ENCODE measurements at places on chromosomes 6 and 20.

DNA sequence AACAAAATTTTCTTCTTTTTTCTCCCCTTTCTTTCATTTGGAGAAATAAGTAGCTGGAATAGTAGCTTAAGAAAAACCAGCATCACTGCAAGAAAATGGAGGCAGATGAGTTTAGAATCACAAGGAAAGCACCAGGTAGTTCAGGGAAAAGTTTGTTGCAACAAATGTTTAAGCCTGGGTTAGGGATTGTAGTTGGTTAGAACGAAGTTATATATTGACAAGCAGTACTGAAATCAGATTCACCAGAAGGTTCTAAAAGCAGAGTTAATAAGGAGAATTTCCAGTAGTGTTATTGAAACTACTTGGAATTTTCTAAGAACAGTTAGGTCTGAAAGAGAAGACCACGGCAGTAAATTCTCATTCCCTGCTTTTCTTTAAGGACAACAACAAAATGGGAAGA is 70.2 kb downstream of the BMP2 start:
- no peak overlapping the region for H3K27ac ChIP-seq
- no peak overlapping the region for H3K4me3 ChIP-seq
- no peaks in the 10 kb centered on the region for H3K4me1 ChIP-seq

GRCh38 chr20:58236612-58237317 is 8.3 kb upstream of the ANKRD60 start:
- H3K27ac ChIP-seq: no peak overlapping the region
- DNase-seq: peak; percentile 57
- H3K36me3 ChIP-seq: peaks cover 61% of the 10 kb centered on the region
- H3K4me1 ChIP-seq: no peaks in the 10 kb centered on the region

GRCh38 chr20:50427719-50428083 is 82.5 kb upstream of the PTPN1 start:
- H3K27me3 ChIP-seq: no peaks in the 10 kb centered on the region
- peaks cover 58% of the 10 kb centered on the region for H3K4me1 ChIP-seq
- no peak overlapping the region for H3K4me3 ChIP-seq
- H3K36me3 ChIP-seq: no peaks in the 10 kb centered on the region

- DNase-seq: no peak
- H3K36me3 ChIP-seq: no peaks in the 10 kb centered on the region
- no peak overlapping the region for H3K4me3 ChIP-seq
- H3K27me3 ChIP-seq: no peaks in the 10 kb centered on the region
- H3K4me1 ChIP-seq: peaks cover 33% of the 10 kb centered on the region
Observed at GRCh38 chr6:113997116-113997515, 26.2 kb upstream of the HDAC2 start.

- H3K4me3 ChIP-seq: no peak overlapping the region
- no peaks in the 10 kb centered on the region for H3K36me3 ChIP-seq
- no peaks in the 10 kb centered on the region for H3K4me1 ChIP-seq
- no peak for DNase-seq
Observed at GRCh38 chr20:61117725-61118124, 134.3 kb upstream of the CDH4 start.

GRCh38 chr6:152184573-152184916 is 377.1 kb downstream of the ESR1 start:
- DNase-seq: no peak
- no peak overlapping the region for H3K4me3 ChIP-seq
- no peaks in the 10 kb centered on the region for H3K27me3 ChIP-seq
- H3K36me3 ChIP-seq: peaks cover 38% of the 10 kb centered on the region

GRCh38 chr6:170344631-170345576 is 38.3 kb downstream of the FAM120B start:
- H3K4me1 ChIP-seq: peaks cover 30% of the 10 kb centered on the region
- H3K36me3 ChIP-seq: peaks cover 63% of the 10 kb centered on the region
- H3K27ac ChIP-seq: no peak overlapping the region
- no peak for DNase-seq

- no peak overlapping the region for H3K27ac ChIP-seq
- no peak for DNase-seq
- no peaks in the 10 kb centered on the region for H3K27me3 ChIP-seq
- no peaks in the 10 kb centered on the region for H3K36me3 ChIP-seq
Observed at GRCh38 chr6:4929097-4929718, 74.6 kb downstream of the RPP40 start.

GRCh38 chr20:14892782-14893181 is 555.4 kb upstream of the FLRT3 start:
- no peaks in the 10 kb centered on the region for H3K36me3 ChIP-seq
- DNase-seq: no peak
- no peaks in the 10 kb centered on the region for H3K27me3 ChIP-seq
- H3K27ac ChIP-seq: no peak overlapping the region

DNA sequence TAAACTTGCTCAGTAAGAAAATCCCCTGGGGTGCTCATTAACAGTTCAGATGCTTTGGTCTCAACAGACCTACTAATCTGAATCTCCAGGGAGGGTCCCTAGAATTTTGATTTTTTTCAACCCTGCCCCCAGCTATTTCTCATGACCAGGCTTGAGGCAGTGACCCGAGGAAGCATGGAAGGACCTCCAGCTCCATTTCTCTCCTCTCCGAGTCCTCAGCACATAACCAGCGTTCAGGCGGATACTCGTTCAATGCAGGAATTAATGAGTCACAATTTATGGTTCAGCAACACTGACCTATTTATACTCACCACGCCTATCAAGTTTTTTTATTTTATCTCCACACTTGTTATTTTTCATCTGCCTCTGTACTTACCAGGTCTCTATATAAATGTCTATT is 369.2 kb upstream of the CDH4 start:
- H3K27me3 ChIP-seq: no peaks in the 10 kb centered on the region
- no peak for DNase-seq
- no peak overlapping the region for H3K27ac ChIP-seq
- no peak overlapping the region for H3K4me3 ChIP-seq
- no peaks in the 10 kb centered on the region for H3K36me3 ChIP-seq
- H3K4me1 ChIP-seq: no peaks in the 10 kb centered on the region

- no peak for DNase-seq
- no peaks in the 10 kb centered on the region for H3K36me3 ChIP-seq
- no peaks in the 10 kb centered on the region for H3K4me1 ChIP-seq
- H3K27ac ChIP-seq: no peak overlapping the region
Observed at GRCh38 chr6:44590471-44590870, 203.0 kb downstream of the CDC5L start.

- no peaks in the 10 kb centered on the region for H3K4me1 ChIP-seq
- no peak for DNase-seq
- H3K36me3 ChIP-seq: no peaks in the 10 kb centered on the region
- no peak overlapping the region for H3K4me3 ChIP-seq
Observed at GRCh38 chr6:104473021-104473429, 386.7 kb downstream of the HACE1 start.

DNA sequence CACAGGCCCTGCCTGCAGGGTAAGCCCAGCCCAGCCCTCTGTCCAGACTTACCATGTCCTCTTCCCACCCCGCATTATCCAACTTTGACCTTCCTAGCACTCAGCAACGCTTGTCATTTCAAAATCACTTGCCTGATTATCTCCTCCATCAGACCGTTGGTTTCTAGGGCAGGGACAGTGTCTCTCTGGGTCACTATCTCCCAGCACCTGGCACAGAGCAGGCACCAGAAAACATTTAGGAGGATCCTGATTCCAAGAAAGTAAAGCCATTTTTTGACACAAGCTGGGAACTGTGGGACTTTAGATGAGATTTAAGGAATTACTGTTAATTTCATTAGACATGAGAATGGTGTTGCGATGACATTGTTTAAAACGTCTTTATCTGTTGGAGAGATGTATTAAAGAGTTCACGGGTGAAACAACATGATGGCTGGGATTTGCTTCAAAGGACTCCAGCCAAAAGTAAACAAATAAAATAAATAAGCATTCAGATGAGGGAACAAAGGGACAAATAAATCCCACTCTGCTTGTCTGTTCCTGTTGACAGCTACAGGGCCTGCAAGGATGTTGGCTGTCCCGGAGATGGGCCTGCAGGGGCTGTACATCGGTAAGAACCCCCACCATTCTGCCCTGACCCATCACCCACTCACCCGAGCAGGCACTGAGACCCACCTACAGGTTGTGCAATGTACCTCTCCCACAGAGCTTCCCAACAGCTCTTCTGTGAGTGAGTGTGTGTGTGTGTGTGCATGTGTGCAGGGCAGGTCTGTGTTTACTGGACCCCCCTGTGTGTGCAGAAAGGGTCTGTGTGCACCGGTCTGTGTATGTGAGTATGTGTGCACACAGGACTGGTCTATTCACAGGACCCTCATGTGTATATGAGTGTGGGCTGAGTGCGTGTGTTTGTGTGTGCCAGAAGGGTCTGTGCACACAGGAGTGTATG is 5.9 kb downstream of the HSPA12B start:
- peaks cover 3% of the 10 kb centered on the region for H3K36me3 ChIP-seq
- DNase-seq: no peak
- H3K4me3 ChIP-seq: no peak overlapping the region
- H3K4me1 ChIP-seq: peaks cover 44% of the 10 kb centered on the region
- peaks cover 3% of the 10 kb centered on the region for H3K27me3 ChIP-seq
- H3K27ac ChIP-seq: peak overlapping the region; percentile 6

GRCh38 chr6:132279592-132280139 is 121.6 kb downstream of the MOXD1 start:
- no peak overlapping the region for H3K27ac ChIP-seq
- H3K4me1 ChIP-seq: peaks cover 3% of the 10 kb centered on the region
- H3K36me3 ChIP-seq: no peaks in the 10 kb centered on the region
- peak overlapping the region; percentile 36 for H3K4me3 ChIP-seq

- H3K4me1 ChIP-seq: no peaks in the 10 kb centered on the region
- no peak for DNase-seq
- peak overlapping the region; percentile 72 for H3K27ac ChIP-seq
- H3K27me3 ChIP-seq: peaks cover 53% of the 10 kb centered on the region
- peak overlapping the region; percentile 46 for H3K4me3 ChIP-seq
Observed at GRCh38 chr6:166253281-166253681, 54.9 kb downstream of the PRR18 start.

Data from tibial nerve (tissue), 4 donors.